AG10803 (cell line): ENCODE measurements at places on chromosomes 1 and 21.

DNA sequence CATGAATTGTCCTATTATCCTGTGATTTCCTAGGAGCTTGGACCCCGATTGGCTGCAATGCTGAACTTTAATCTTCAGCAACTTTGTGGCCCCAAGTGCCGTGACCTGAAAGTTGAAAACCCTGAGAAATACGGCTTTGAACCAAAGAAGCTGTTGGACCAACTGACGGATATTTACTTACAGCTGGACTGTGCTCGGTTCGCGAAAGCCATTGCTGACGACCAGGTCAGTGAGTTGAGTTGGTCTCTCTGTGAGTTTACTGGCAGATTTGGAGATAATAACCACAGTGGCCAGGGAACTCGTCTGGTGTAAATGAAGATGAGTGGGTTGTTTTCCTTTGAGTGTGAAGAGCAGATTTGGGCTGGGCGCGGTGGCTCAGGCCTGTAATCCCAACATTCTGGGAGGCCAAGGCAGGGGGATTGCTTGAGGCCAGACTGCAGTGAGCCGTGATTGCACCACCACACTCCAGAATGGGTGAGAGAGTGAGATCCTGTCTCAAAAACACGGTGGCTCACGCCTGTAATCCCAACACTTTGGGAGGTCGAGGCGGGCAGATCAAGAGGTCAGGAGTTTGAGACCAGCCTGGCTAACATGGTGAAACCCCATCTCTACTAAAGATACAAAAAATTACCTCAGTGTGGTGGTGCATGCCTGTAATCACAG lies 39.1 kb upstream of the KIF1B start:
- DNase-seq: no peak

DNA sequence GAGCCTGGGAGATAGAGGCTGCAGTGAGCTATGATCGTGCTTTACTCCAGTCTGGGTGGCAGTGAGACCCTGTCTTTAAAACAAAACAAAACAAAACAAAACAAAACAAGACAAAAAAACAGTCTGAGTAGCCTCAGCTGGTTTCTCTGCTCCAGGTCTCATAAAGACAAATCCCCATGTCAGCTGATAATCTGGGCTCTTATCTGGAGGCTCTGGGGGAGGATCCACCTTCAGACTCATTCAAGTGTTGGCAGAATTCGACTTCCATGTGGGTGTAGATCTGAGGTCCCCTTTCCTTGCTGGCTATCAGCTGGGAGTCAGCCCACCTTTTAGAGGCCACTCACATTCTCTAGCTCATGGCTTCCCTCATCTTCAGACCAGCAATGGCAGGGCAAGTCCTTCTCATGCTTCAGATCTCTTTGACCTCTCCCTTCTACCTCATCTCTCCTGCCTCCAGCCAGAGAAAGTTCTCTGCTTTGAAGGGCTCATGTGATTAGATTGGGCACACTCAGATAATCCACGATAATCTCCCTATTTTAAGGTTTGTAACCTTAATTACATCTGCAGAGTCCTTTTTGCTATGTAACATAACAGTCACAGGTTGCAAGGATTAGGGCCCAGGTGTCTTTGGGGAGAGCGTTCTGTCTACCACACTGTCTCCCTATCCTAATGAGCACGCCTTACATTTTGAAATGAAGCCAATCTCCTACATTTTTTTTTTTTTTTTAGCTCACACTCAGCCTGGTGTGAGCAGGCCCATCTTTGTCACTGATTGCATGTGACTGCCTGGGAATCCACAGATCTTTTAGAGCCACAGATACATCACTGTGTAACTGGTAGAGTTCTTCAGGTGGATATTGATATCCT lies 7.5 kb upstream of the PYCR2 start:
- DNase-seq: no peak

GRCh38 chr1:101044749-101045148 lies 19.2 kb upstream of the DPH5 start:
- DNase-seq: no peak

- no peak for DNase-seq
Observed at GRCh38 chr1:217484871-217485270, 146.0 kb downstream of the GPATCH2 start.

DNA sequence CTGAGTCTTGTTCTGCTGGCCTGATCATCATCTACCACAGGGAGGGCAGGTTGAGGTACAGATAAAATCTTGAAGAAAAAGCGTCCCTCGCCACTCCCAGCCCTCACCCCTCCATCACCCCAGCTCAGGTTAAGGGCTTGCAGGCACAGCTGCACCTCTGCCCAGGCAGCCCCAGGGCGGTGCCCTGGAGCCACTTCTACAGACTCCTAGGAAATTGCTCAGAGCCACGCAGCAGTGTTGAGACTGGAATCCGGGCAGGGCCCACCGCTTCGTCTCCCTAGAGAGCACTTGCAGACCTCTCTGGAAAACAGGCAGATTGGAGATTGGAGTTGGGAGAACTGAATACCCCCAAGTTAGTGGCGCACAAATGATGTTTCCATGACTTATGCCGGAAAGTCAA lies 35.3 kb downstream of the VN1R5 start:
- DNase-seq: no peak

- DNase-seq: no peak
Observed at GRCh38 chr21:43909741-43910400, 44.8 kb downstream of the AGPAT3 start.

- DNase-seq: no peak
Observed at GRCh38 chr1:154417338-154417608, 12.1 kb downstream of the IL6R start.

- DNase-seq: no peak
Observed at GRCh38 chr1:15445390-15446122, 7.3 kb downstream of the CTRC start.

DNA sequence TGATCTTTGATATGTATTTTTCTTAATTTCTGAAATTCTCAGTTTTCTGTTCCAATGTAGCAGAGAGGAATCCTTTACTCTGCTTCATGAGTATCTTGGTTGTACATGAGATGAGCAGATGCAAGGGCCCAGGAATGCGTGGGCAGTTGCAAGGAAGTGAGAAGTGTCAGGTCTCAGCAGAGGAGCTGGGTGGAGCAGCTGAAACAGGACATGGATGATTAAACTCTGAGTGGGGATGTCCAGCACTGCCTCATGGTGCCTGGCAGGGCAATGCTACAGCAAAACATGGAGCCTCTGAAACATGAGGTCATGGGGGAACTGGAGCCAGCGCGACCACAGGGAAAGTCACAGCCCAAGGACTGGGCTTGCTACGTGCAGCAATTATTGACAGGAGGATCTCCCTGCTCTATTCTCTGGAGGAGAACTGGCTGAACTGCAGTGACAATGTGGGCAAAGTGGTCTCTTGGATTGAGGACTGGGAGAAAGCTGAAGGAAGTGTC lies 48.4 kb downstream of the COLGALT2 start:
- peak; percentile 86 for DNase-seq

DNA sequence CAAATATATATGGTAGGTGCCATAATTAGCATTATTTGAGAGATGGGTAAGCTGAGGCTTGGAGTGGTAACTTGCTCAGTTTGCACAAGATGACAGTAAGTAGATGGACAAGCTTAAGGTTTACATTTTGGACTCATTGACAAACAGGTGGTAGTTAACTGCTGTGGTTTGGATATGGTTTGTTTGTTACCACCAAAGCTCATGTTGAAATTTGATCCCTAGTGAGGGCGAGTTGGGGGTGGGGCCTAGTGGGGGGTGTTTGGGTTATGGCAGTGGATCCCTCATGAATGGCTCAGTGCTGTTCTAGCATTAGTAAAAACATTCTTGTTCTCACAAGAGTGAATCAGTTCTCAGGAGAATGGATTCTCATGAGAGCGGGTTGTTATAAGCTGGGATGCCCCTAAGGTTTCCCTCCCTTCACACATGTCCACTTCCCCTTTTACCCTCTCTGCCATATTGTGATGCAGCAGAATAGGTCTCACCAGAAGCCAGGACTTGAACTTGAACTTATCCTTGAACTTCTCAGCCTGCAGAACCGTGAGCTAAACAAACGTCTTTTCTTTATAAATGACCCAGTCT lies 6.6 kb upstream of the PRRX1 start:
- DNase-seq: no peak

- peak; percentile 71 for DNase-seq
Observed at GRCh38 chr1:12113433-12114339, 50.6 kb downstream of the TNFRSF8 start.

DNA sequence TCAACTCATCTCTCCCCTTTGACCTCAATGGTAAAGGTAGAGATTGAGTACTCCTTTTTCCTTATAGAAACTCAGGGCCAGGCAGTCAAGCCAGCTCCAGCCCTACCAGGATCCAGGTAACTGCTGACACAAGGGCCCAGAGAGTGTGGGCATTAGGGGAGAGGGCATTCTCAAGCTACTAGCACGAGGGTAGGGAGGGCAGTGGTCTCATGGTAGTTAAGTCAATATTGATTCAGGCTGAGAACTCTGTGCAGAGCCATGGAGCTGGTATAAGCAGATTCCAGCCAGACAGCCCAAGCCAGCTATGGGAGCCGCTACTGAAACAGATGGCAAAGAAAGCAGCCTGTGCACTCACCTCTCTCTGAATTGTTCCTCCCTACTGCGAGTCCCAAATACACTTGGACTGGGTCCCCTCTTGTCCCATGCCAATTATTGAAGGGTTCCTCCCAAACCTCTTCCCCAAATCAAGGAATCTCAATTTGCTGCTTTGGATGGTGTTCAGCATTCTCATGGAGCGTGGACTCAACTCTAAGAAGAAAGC lies 2.8 kb downstream of the PI4KB start:
- no peak for DNase-seq

GRCh38 chr1:28064064-28064463 lies 24.3 kb downstream of the EYA3 start:
- peak; percentile 19 for DNase-seq

DNA sequence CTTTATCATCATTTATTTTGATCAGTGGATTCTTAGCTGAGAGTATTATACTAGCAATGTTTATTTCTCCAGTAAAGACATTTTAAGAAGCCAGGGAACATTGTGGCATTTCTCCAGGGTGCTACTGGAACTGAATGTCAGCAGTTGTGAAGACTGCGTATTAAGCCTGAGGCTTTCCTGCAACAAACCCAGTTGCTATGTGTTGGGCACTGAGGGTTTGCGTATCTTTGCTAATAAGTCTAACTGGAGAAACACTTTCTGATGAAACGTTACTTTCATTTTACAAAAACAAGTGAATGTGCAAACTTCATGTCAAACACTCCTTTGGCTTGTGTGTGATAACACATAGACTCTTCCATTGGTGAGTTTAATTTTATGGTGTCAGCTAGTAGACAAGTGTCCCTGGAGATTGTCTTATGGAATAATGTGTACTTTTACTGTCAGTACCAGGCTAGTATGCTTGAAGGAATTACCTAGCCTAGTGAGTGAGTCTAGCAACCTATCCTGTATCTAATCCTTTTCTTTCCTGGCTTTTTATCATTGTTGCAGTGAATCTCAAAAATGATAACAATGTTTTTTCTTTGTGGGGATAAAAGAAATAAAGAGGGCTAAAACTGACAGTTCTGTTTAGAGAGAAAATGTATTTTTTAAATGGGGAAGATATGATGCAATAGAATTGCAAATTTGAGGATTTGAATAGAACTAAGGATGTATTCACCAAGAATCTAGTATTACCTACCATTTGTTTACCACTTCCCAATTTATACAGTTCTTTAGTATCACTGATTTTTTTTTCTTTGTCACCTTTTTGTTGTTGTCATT lies 70.1 kb downstream of the MTR start:
- DNase-seq: no peak

DNA sequence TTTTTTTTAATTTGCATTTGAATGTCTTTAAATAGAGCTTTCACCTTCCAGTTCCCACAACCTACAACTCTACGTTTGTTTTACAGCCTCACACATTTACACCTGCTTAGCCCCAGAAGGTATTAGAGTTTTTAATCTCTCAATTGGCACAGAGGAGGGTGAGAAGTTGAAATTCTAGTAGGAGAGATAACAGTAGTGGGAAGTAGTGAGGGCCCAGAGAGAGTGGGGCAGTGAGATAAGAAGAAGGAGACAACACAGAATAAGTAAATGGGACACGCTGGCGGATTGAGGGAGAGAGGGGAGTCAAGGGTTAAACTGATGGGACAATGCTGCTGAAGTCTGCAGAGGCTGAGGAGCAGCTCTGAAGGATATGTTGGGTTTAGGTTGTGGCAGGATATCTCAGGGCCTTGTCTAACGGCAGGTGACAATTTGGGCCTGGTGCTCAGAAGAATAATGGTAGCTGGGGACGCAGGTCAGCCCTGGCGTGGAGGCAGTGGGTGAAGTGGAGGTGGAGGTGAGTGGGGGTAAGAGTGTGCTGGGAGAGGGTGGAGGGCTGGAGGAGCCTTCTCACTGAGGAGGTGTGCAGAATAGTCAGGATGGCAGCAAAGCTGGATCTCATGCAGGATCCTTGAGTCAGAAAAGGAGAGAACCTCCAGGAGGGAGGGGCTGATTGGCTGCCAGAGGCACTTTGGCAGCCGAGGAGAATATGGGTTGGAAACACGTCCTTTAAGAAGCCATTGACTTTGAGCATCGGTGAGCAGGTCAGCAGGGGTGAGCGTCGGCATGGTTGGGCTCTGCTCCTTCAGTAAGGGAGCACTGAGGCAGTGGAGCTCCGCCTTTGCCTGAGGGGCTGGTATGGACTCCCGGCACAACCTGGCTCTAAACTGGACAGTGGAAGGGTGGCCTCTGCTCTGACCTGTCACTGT lies 72.9 kb downstream of the SYT6 start:
- DNase-seq: no peak

- DNase-seq: no peak
Observed at GRCh38 chr1:244460197-244460596, 876 bp upstream of the CATSPERE start.

DNA sequence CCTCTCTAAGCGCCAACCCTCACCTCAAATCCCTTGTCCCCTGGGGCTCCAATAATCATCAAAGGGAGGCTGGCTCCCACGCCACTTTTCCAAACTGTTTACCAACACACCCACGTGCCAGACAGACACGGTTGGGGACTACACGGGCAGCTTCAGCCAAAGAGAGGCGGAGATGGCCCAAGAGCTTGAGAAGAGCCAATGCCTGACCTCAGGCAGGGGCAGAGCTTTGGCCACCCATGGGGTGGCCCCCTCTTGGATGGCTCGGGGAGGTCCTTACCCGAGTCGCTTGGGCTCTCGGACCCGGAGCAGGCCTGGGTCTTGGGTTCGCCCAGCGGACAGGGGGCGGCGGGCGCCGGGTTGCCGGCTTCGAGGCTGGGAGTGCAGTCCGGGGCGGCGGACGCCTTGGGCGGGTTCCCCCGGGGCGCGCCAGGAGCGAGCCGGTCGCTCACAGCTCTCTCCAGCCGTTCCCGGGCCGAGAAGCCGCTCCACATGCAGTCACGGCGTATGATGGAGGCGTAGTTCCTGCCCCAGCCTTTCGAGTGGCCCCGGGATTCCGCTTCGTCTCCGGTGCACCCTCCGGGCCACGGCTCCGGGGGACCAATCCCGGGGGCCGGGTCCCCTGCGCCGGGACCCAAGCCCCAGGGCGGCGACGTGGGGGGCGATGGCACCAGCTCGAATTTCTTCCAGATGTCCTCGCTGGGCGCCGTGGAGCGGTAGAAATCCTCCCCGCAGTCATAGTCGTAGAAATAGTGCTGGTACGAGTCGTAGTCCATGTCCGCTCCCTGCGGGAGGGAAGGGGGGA lies 854 bp downstream of the MYCL start:
- DNase-seq: peak; percentile 27

DNA sequence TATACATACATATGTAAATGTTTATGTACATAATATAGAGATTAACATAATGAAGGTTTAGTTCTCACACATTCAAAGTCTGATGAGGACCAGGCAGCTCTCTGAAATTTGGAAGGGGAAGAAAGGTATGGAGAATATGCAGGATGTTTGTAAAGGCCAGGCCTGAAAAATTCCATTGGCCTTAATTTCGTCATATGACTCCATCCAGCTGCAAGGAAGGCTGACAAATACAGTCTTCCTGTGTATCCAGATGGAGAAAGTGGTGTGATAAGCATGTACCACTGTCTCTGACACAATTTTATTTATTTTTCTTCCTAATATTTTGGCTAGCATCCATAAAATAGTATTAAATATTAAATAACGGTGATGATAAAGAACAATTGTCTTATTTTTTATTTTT lies 6.3 kb upstream of the SGIP1 start:
- DNase-seq: peak; percentile 88
